Central memory CD4-positive, alpha-beta T cell (primary cell): ENCODE measurements at places on chromosomes 1 and 21.

DNA sequence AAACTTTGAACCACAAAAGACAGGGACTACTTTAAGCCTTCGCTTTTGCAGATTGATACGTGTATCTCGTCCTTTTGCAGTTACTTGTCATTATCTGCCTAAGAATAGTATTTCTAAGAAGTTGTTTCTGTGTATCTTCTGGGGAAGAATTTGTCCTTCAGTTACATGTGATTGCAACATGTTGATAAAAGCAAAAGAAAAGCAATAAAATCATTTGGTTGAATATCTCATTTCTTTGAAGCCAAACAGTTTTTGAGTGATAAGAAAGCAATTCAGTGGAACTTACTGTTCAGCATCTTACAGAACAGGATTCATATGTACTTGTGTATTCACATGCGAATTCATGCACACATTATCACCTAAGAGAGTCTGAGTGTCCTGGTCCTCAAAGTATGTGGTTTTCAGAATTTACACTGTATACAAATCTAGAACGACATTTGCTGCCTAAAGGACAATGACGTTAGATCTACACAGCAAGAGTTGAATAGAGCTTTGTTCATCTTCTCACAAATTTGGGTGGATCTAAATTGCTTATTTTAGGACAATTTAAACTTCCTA, 66.7 kb upstream of the MRPS6 start:
- DNase-seq = no peak

- no peak for DNase-seq
These were observed 48.4 kb downstream of the USP48 start for GRCh38 chr1:21734526-21734925.

GRCh38 chr1:59675936-59676335, 138.8 kb upstream of the HOOK1 start:
- DNase-seq = no peak

DNA sequence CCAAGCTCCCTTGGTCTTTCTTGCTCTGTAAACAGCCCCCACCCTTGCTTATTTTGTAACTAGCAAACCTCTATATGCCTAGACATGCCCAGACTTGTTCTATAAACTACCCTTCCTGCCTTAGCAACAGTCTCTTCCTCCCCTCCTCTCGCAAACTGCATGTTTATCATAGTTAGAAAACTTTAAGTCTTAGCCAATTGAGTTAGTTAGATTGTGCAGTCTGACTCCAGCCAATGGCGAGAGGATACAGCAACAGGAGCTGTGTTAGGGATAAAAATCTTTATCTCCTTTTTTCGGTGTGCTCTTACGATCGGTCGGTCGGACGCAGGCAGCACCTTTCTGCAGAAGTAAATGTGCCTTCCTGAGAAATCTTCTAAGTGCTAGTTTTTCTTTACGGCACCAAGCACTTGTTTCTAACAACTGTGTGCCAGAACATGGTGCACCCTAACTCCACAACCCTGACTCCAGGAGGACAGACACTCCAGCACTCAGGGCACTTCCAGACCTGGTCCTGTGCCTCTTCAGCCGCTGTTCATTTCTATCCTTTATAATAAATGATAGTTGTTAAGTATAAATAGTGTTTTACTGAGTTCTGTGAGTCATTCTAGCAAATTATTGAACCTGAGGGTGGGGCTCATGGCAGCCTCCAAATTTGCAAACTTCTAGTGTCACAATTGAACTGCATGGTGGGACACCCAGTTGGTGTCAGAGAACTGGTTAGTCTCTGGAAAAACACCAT, 25.7 kb upstream of the GNG4 start:
- DNase-seq = no peak

GRCh38 chr1:1175221-1176062, 1.8 kb downstream of the TTLL10 start:
- no peak for DNase-seq

DNA sequence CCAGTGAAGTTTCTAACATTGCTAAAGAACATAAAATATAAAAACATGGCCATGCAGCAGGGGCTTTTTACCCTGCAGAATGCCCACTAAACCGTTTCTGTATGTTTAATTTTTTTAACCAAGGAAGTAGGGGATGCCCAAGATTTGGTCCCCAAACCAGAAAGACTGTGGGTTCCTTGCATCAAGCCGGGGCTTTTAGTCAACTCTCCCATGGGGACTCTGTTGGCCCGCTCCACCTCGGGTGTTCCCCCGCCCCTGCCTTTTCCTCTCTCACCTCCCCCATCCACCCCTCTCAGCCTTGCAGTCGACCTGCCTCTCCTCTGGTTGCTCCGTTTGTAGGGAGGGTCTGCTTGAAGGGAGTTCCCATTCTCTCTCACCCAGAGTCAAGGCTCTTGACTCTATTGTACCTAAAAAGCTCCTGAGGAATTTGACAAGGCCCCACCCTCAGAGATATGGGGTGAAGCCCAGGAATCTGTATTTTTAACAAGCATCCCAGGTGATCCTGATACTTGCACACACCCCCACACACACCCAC, 117.5 kb downstream of the TOMM20 start:
- peak; percentile 44 for DNase-seq

GRCh38 chr1:217342105-217342504, 288.8 kb downstream of the GPATCH2 start:
- no peak for DNase-seq

DNA sequence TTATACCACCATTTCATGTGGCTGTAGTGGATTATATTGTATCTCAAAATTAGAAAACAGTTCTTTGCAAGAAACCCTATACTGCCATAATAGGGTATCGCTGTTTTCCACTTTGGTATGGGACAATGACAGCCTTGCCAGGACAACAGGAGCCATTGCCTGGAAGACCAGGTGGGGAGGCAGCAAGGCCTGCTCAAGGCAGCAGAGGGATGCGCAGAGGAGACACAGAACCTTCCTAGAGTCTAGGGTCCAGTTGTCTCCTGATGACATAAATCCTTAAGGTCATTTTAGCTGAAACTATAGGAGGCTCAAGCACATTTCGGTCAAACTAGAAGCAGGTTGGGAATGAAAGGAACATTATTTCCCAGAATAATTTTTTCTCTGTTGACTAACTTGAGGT, 27.6 kb downstream of the IFNGR2 start:
- DNase-seq = no peak

GRCh38 chr1:15579683-15580047, 5.2 kb downstream of the AGMAT start:
- DNase-seq = no peak

GRCh38 chr1:3259020-3259419, 190.0 kb downstream of the PRDM16 start:
- DNase-seq = no peak

GRCh38 chr1:35533586-35533985, 23.6 kb downstream of the KIAA0319L start:
- no peak for DNase-seq

DNA sequence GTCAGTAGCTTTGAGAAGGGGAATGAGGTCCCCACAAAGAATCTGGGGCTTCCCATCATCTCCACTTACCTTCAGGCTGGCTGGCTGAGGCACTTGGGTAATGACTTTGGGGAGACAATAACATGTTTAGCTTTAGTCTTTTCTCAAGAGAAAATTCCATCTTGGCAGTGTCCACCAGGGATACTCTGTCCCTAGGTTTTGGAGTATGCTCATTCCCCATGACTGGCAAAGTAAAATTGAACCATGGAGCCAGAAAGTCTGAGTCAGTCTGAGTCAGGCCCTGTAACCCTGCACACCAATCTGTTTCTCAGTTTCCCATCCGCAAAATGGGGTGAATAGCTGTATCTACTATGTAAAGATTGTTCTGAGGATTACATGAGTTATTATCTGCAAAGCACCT, 28.2 kb downstream of the RUNX1 start:
- DNase-seq = no peak

GRCh38 chr1:19903621-19904020, 19.8 kb downstream of the PLA2G2E start:
- DNase-seq = no peak

GRCh38 chr1:167984886-167985489, 48.1 kb upstream of the MPC2 start:
- DNase-seq = no peak

GRCh38 chr1:17255336-17255735, 6.4 kb downstream of the PADI3 start:
- no peak for DNase-seq

- no peak for DNase-seq
These were observed 6.0 kb downstream of the PIK3CD start for GRCh38 chr1:9657521-9658032.

- DNase-seq = no peak
These were observed 42.9 kb downstream of the RUNX1 start for GRCh38 chr21:35006248-35006647.

DNA sequence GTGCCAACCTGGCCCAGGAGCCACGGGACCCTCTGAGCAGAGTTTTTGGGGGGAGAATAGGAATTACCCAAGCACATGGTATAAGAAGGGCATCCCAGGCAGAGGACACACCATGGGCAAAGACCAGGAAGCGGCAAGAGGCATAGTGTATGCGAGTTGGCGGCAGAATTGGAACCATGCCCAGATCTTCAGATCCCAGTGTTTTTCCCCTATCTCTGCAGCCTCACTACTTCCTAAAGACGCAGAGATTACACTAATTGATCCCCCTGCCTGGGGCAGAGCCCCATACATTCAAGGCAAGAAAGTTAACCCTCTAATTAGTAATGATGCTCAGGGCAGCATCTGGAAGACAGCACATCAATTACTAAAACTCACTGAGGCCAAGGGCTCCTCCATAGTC, 48.2 kb downstream of the SYT2 start:
- no peak for DNase-seq

DNA sequence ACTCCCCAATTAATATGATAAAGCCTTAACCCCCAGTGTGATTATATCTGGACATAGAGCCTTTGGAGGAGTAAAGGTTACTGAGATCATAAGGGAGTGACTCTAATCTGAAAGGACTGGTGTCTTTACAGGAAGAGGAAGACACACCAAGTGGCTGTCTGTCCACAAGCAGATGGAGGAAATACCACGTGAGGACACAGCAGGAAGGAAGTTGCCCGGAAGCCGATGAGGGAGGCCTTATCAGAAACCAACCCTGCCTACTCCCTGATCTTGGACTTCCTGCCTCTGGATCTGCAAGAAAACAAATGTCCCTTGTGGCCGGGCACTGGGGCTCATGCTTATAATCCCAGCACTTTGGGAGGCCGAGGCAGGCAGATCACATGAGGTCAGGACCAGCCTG, 110.3 kb upstream of the CHRM3 start:
- no peak for DNase-seq

GRCh38 chr1:174174461-174175329, 15.4 kb downstream of the RABGAP1L start:
- DNase-seq = no peak

- DNase-seq = no peak
These were observed 472.1 kb downstream of the PTPRU start for GRCh38 chr1:29708381-29708780.

GRCh38 chr1:51912881-51913280, 34.4 kb upstream of the NRDC start:
- DNase-seq = no peak
